ENCODE measurements at places on chromosomes 13 and 19.

DNA sequence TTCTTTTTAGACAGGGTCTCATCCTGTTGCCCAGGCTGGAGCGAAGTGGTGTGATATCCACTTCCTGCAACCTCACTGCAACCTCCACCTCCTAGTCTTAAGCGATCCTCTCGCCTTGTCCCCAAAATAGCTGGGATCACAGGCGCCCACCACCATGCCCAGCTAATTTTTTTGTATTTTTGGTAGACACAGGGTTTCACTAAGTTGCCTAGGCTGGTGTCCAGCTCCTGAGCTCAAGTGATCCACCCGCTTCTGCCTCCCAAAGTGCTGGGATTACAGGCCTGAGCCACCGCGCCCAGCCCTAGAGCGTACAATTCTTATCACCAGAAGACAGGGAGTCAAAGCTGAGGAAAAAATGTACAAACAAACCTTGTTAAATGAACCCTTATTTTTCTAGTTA is 4.5 kb upstream of the ELOF1 start:
- DNase-seq: no peak

DNA sequence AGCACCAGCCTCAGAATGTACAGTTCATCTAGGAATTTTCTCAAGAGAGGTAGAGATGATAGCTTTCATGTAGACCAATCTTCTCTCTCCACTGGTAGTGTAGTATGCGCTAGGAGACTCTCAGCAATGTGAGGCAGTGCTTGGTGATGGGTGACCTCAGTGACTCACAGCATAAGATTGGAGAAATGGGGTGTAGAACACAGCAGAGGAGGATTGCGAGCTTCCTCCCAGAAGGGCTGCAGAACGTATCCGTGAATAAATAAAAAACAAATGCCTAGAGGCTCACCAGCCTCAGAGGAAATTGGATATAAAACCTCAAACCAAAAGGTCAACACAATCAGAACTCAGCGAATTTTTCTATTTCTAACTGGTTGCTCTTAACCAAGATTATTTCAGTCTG is 182.9 kb upstream of the RXFP2 start:
- DNase-seq: no peak

GRCh38 chr13:69946511-69946910 is 161.1 kb upstream of the ATXN8OS start:
- no peak for DNase-seq

DNA sequence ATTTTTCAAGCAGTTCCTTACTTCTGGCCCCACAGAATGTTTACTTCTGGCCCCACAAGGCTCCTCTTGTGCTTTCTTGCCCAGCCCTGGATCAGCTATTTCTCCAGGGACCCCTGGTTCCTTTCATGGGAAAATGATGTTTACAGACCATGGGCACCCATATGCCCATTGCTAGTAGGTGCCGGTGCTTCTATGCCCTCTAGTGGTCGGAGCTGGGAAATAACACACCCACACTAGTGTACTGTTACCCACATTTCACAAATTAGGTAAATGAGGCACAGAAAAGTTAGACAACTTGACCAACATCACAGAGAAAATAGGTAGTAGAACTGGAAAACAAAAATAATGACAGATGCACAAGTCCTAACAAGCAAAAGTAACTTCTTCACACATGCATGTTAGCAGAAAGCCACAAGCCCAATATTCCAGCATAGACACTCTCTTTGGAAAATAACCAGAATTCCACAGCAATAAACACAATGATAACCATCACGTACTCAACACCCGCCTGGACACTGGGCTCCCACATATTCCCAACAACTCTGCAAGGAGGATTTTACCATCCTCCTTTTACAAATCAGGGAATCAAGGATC is 1.3 kb upstream of the CEACAM6 start:
- DNase-seq: peak; percentile 45

DNA sequence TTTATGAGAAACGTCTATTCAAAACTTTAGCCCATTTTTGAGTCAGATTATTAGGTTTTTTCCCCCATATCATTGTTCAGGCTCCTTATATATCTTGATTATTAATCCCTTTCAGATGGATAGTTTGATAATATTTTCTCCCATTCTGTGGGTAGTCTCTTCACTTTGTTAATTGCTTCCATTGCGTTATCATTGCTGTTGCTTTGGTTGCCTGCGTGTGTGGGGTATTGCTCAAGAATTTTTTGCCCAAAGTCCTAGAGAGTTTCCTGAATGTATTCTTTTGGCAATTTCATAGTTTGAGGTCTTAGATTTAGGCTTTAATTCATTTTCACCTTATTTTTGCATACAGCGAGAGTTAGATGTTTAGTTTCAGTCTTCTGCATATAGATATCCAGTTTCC is 25.8 kb upstream of the PRR20A start:
- DNase-seq: no peak

- no peak for DNase-seq
These were observed 60.4 kb downstream of the COL4A1 start for GRCh38 chr13:110246530-110246929.

DNA sequence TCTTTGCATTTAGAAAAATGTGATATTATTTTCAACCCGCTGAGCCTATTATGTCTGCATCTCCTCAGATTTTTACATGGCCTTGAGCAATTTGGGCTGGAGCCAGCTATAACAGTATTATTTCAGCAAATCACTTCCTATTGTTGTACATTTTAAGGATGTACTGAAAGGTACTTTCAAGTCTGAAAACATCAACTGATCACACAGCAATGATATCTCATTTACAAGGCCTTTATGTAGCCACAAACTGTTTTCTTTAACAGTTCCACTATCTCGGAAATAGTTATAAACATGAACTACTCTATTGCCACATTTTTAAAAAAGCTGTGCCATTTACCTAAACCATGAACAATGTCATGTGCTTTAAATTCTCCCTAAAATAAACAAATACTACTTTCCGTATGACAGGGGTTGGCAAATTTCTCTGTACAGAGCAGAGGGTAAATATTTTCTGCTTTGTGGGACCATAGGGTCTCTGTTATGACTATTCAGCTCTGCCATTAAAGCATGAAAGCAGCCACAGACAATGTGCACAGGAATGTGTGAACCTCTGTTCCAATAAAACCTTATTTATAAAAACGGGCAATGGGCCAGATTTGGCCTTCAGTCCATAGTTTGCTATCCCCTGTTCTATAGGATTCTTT is 560.4 kb downstream of the GPC6 start:
- DNase-seq: no peak

- no peak for DNase-seq
These were observed 204.3 kb downstream of the SUCLA2 start for GRCh38 chr13:47796816-47797215.

GRCh38 chr13:40023595-40024203 is 368.2 kb downstream of the COG6 start:
- no peak for DNase-seq

DNA sequence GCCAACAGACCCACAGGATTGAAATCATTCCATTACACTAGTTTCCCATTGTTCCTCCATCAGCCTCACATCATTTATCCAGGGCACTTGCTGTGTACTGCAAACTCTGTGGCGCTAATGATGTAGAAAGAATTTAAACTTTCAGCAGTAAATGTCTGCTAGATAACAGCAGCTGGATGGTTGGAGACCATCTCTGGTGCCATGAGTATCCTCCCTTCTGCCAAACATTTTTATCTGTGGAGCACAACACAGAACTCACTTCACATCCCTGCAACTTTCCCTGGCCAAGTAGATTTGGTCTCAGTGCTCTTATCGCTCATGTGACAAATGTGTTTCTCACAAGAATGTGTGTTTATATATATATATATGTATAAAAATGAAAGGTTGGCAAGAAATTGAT is 481.9 kb downstream of the FGF9 start:
- DNase-seq: no peak

- no peak for DNase-seq
These were observed 4.8 kb downstream of the KMT5C start for GRCh38 chr19:55344444-55344843.

DNA sequence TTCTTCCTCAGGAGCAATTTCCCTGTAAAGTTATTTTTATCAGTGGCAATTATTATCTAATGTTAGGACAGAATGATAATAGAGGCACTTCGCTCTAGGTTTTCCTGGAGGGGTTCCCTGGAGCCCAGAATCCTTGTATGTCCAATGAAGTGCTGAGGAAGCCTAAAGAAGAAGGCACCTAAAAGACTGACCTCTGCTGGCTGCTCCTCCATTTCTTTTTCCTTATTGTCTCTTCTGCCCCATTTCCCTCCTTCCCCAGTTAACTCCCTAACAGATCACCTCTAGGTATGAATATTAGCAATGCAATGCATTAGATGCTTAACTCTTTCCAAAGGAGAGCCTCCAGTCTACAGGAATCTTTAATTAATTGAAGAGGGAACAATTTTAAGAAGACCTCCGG is 985.4 kb downstream of the DIAPH3 start:
- DNase-seq: no peak

DNA sequence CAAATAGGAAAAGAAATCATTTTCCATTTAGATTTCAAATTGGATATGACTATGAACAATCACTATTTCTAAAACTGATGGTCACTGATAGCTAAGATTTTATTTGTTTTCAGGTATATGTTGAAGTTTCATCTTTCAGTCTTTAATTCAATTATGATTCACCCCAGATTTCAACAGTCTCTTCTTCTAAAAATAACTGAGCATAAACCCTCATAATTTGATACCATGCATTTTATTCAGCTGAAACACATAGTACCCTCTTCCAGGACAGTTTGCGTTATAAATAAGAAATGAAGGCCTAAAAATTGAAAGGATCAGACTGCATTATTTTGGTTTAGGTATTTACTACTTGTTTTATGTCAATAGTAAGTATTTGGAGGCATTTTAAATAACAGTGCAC is 428.5 kb upstream of the NBEA start:
- DNase-seq: no peak

- no peak for DNase-seq
These were observed 190.1 kb upstream of the CSNK1A1L start for GRCh38 chr13:37295573-37295972.

- no peak for DNase-seq
These were observed 70.1 kb downstream of the CAB39L start for GRCh38 chr13:49373716-49374115.

DNA sequence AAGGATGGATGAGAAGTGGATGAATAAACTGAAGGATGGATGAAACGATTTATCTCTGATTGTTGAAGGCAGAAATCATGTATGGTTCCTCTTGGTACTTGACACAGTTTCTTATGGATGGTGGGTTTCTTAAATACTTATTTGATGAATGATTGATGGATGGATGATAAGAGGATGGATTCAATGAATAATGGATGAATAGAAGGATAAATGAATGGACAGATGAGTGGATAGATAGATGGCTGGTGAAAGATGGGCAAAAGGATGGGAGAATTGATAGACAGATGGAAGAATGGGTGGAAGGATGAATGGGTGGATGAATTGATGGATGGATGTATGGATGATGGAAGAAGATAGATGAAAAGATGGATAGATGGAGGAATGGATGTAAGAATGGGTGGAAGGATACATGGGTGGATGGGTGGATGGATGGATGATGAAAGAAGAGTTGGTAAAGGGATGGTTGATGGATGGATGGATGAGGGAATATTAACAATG is 1.8 kb downstream of the ELSPBP1 start:
- no peak for DNase-seq

GRCh38 chr13:64099994-64100393 is 2684.3 kb upstream of the PCDH20 start:
- DNase-seq: no peak

GRCh38 chr13:52160053-52160452 is 656 bp upstream of the NEK3 start:
- no peak for DNase-seq

DNA sequence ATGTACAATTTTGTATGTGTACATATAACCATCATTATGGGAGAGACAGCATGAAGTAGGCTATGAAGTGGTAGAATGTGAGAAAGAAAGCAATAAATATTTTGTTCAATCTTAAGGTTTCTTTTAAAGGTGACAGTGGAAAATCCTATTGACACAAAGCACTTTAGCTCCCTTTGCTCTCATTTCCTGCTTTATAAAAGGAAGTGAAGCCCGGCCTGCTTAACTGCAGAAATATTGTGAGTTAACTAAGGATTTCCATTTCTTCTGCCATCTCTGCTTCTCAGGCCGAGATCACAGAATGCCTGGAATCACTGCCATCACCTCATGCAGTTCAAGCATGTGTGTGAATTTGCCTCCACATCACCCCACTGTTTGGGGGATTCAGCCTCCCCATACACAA is 83.5 kb downstream of the FRY start:
- DNase-seq: peak; percentile 46

- DNase-seq: no peak
These were observed 2118.0 kb downstream of the PCDH9 start for GRCh38 chr13:65112123-65112522.

DNA sequence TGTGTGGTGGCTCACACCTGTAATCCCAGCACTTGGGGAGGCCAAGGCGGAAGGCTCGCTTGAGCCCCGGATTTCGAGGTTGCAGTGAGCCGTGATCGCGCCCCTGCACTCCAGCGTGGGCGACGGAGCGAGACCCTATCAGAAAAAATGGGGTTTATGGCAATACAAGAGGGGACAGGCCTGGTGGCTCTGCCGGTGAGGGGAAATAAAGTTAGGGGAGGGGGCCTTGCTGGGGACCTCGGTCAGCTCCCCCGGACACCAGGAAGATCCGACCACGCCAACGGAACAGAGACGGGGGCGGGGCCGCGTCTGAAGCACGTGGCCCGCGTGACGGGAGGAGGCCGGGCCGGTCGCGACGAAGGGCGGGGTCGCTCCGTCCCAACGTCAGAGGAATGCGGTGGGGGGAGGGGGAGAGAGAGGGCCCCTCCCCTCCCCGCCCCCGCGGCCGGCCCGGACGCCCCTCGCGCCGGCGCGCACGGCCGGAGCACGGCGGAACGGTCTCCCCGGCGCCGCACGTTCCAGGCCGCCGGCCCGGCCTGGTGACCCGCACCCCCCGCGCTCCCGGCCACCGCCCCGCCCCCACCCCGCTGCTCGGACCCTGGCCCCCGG is 1.9 kb upstream of the HNRNPL start:
- DNase-seq: peak; percentile 82

DNA sequence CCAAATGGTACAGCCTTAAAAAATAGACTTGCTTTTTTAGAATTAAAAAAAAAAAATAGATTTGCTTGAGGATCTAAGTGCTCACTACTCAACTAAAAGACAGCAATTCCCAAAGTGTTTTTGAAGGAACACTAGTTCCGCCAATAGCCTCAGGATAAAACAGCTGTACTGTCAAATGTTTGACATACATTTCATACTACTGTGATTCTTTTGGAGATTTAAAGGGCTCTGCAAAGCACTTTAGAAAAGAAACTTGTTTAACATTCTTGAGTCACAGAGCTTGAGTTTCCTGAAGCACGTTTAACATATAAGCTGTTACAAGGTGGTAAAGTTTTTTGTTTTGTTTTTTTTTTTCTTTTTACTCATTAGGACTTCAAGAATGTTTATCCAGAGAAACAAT is 23.1 kb upstream of the KLF5 start:
- no peak for DNase-seq

- DNase-seq: no peak
These were observed 13.1 kb upstream of the CCNP start for GRCh38 chr19:40239415-40240226.

DNA sequence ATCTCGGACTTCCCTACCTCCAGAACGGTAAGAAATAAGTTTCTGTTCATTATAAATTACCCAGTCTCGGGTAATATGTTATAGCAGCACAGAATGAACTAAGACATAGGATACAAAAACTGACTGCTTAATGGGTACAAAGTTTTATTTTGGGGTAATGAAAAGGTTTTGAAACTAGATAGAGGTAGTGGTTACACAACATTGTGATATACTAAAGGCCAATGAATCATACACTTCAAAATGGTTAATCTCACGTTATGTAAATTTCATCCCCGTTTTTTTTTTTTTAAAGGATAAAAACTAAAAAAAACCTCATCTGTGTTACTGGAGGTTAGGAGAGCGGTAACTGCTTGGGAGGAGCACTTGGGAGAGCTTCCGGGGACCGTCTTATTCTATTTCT is 23.5 kb downstream of the AKT2 start:
- no peak for DNase-seq

- peak; percentile 72 for DNase-seq
These were observed 4.5 kb upstream of the B3GNT8 start for GRCh38 chr19:41431426-41432386.

Measured in KBM-7 (cell line).